Brain pericyte (primary cell): ENCODE measurements at places on chromosomes 12 and 14.

- no peak for DNase-seq
Measured at GRCh38 chr12:126747530-126748149, 1519.3 kb upstream of the TMEM132C start.

DNA sequence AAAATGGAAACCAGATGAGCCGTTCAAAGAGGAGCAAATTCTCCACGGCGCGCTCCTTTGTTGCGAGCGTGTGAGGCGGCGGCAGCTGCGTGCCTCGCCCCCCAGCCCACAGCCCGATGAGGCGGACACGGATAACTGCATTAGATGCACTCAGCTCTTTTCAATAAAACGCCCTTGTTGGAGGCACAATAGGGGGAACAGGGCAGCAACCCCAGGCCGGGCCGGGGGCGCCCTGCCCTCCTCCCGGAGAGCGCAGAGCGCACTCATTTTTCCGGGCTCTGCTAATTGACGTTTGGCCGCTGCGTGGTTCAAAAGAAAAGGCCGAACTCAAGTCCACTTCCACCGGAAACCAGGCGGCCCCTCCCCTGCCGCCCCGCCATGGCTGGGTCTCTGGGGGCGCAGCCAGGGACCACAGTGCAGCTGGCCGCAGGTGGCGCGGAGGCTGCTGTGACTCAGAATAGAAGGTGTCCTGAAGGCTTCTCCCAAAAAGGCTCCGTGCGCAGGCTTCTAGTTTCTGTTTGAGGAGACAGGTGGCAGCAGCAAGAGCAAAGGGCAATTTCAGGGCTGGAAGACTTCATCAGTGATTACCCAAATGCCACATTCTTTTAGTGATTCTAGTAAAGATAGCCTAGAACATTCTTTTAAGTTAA, 29.0 kb upstream of the SMOC1 start:
- no peak for DNase-seq

GRCh38 chr14:69133206-69134125, 19.5 kb downstream of the DCAF5 start:
- no peak for DNase-seq

- no peak for DNase-seq
Measured at GRCh38 chr12:79858518-79858917, 76.4 kb downstream of the PPP1R12A start.

GRCh38 chr12:43880547-43880946, 44.7 kb downstream of the TMEM117 start:
- no peak for DNase-seq

GRCh38 chr14:100784523-100785337, 41.2 kb upstream of the MEG3 start:
- DNase-seq, result no peak
